Umbilical cord (tissue), 2 donors: ENCODE measurements at places on chromosomes 1 and 21.

- DNase-seq, result no peak
Measured at GRCh38 chr1:14332158-14332557, 266.3 kb upstream of the KAZN start.

- peak; percentile 20 for DNase-seq
Measured at GRCh38 chr1:179925922-179926849, 28.4 kb upstream of the CEP350 start.

DNA sequence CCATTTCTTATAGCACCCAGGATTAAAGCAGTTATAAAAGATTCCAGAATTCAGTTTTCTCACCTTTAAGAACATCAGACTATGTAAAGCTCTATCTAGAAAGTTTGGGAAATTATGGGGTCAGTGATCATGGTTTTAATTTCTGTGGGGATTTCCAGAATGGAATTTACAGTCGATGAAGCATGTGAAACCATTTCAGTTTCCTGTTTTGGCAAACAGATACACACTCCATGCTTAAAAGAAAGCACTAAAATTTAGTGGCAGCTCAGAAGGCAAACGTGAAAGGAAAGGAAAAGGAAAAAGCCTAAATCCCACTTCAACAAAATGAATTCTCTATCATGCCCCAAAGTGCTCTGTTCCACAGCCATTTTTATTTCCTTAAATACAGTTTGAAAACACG, 60.4 kb downstream of the FYB2 start:
- no peak for DNase-seq

GRCh38 chr1:5903031-5903430, 89.2 kb downstream of the NPHP4 start:
- DNase-seq, result no peak

DNA sequence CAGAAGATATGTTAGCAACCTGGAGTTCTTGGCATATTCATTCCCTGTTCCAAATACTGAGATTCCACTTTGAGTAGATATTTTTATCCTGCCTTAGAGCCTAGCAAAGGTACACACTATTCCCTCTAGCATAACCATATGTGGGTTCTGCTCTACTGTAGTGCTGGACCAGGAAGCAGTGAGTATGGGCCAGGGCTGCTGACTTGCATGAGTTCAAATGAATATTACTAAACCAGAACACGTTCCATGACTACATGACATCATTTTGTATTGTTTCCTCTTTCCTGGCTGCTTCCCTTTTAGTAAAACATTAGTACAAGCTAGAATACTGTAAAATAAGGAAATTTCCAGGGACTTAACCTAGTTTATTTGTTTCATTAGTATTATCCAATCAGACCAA, 41.1 kb downstream of the TNFSF18 start:
- DNase-seq, result no peak

GRCh38 chr1:33085332-33085731, 4.4 kb downstream of the AZIN2 start:
- DNase-seq, result no peak

DNA sequence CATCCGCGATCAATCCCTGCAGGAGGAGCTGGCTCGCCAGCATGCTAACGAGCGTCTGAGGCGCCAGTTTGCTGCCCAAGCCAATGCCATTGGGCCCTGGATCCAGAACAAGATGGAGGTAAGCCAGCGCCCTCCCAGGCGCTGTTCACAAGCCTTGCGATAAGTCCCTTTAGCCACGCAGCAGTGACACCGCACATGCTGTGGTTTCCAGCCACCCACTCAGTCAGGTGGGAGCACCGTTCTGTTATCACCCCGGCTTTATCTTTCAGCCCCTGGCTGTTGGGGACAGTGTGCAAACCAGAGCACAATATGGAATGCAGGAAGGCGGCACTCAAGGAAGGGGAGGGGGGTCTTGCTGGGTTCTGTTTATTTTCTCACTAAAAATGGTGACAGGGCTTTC, 41.1 kb upstream of the MTR start:
- no peak for DNase-seq

GRCh38 chr1:46175243-46175642, 356 bp downstream of the TSPAN1 start:
- no peak for DNase-seq

DNA sequence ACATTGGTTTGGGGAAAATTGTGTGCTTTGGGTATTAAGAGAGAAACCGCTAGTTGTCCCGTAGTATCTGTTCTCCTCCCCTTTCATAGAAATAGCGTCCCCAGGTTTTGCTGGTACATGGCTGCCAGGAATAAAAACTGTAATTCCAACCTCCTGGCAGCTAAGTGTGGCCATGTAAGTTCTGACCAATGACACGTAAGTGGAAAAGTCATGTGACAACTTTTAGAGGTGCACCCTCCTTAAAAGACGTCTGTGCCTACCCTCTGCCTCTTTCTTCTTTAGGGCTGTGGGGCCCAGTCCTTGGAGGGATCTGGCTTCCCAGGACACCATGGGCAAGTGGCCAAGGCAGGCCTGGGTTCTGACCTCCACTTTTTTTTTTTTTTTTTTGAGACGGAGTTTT, 59.3 kb downstream of the UMODL1 start:
- DNase-seq, result no peak

DNA sequence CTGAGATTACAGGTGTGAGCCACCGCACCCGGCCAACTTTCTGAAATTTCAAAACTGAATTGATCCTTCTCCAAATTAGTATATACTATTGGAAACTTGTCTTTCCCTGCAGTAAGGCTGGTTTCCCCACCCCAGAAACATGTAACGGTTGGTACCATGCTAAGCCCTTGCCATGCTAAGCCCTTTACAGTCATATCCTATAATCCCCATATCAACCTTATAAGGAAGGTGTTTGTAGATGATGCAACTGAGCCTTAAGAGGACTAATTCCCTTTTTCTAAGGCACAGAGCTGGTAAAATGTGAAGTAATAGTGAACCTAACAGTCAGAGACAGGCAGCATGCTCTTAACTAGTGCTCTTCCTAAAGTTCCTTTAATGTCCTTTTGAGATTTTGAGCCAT, 413.7 kb downstream of the DISC1 start:
- DNase-seq, result no peak

GRCh38 chr21:31750843-31751242, 18.9 kb upstream of the SCAF4 start:
- no peak for DNase-seq

DNA sequence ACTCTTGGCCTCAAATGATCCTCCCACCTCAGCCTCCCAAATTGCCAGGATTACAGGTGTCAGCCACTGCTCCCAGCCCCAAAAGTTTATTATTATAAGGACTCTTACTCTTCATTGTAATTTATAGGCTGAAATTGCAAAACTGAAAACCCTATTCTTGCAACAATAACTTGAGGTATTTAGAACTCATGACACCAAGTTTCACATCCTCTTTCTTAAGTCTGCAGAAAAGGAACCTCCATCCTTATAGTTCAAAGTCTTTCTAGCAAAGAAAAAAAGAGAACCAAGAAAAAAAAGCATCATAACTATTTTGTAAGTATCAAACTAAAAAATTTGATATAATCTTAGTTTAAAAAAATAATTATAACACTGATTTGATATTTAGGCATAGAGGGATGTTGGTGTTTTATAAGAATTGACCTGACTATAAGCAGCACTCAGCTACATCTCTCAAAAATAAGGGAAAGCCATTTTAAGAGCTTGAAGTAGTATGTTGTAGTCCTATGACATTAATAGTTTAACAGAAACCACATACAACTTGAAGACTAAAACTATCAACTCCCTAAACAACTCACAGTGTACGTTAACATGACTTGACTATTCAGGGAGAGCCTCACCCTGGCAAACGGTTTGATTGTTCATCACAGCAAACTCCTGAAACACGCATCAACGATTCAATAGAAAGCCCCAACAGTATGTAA, 122.4 kb downstream of the AKT3 start:
- DNase-seq, result no peak

- no peak for DNase-seq
Measured at GRCh38 chr1:159250638-159251216, 46.1 kb downstream of the ACKR1 start.

DNA sequence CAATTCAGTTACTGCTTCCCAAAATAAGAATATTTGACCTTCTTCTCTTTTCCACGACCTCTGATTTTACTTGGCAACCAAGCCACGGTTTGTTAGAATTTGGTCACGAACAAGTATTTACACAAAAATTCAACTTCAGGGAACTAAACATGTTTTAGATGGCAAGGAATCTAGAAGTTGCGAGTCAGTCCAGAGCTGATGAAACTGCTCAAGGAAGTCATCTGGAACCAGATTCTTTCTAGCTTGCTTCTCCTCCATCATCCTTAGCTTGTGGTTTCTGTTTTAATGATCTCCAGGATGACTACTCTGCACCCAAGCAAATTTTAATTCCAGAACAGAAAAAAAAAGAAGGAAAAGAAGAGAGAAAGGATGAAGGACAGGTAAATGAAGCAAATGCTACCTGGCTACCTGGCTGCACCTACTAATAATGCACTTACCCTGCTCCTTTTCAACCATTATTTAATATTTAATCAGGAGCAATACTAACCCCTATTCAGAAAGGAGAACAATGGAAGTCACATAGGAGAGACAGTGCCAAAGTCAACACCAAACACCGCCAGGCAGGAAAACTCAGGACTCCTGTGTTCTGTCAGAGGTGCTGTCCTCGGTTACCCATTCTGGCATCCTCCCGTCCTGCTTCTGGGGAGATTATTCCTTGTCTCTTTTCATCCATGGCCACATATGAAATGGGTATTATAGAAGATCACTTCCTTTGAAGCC, 54.2 kb upstream of the RGS7 start:
- DNase-seq, result no peak

GRCh38 chr1:25107643-25108010, 124.7 kb downstream of the SYF2 start:
- no peak for DNase-seq

- no peak for DNase-seq
Measured at GRCh38 chr21:29920938-29921337, 18.9 kb downstream of the GRIK1 start.

GRCh38 chr1:112712701-112713128, 2.4 kb downstream of the PPM1J start:
- DNase-seq, result no peak

DNA sequence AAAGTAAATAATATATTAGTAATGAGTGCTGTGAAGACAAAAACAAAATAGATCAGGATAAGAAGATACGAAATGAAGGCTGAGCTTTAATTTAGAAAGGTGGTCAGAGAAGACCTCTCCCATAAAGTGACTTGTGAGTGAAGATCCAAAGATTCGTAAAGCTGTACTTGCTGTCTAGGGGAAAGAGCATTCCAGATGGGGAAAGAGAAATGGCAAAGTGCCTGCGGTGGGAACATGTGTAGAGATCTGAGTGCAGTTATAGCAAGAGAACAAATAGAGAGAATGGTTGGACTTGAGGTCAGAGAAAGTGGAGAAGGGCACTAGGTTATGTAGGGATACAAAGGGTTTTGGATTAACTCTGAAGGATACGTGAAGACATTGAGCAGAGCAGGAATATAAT, 60.6 kb downstream of the NUF2 start:
- DNase-seq, result no peak

DNA sequence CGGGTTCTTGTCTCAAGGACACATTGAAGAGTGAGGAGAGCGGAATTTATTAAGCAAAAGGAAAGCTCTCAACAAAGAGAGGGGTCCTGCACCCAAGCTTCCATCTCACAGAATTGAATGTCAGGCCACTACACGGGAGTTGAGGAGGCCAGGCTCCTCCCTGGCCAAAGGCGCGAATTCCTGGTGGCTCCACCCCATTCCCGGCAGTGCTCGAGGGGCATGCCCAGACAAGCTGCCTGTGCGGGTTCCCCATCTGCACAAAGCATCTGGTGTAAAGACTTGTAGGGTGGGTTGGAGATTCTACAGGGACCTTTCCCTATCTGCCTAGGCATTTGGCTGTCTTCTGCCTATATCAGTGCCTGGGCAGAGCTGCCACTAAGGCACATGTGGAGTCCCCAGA, 648.5 kb upstream of the PKN2 start:
- no peak for DNase-seq

- no peak for DNase-seq
Measured at GRCh38 chr1:165468253-165468652, 23.3 kb upstream of the RXRG start.

- no peak for DNase-seq
Measured at GRCh38 chr21:41792711-41793110, 25.9 kb upstream of the RIPK4 start.

DNA sequence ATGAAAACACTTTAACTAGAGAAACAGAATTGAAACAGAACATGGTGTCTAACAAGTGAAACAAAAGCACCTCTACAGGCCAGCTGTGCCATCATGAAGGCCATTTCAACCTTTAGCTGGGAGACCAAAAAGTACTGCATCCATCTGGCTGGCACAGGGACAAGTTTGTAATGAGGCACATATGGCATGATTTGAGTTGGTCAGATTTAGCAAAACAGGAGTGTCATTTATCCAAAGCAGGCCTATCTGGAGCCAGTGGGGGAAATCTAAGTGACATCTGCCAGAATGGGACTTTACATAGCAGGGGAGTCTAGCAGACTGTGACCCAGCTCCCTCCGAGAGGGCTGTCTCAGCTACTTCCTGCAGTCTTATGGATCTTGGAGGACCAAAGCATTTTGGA, 51.9 kb downstream of the DNTTIP2 start:
- DNase-seq, result peak; percentile 41

- DNase-seq, result no peak
Measured at GRCh38 chr1:48021792-48022191, 24.6 kb upstream of the TRABD2B start.

GRCh38 chr1:147717051-147717705, 43.2 kb downstream of the GJA5 start:
- DNase-seq, result peak; percentile 43

DNA sequence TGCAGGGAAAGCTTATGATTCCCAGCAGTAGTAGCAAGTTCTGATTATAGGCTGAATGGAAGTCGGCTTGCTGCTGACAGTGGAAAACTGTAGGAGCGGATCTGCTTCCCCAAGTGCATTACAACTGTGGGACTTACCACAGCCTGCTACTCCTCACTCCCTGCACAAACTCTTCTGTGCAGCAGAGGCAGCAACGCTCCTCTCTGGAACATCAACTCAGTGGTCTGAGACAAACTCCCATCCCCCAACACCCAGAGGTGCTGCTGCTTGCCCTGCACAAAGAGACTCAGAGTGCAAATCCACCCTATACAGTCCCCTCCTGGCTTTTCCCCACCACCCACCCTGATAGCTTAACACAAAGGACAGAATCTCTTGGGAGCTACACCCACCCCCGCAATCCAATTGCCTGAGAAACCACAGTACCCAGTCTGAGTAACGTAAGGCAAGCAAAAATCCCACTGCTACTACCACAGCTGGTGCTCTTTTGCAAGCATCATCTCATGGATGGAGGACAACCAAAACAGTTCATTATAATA, 1455.2 kb downstream of the AMY1C start:
- no peak for DNase-seq

DNA sequence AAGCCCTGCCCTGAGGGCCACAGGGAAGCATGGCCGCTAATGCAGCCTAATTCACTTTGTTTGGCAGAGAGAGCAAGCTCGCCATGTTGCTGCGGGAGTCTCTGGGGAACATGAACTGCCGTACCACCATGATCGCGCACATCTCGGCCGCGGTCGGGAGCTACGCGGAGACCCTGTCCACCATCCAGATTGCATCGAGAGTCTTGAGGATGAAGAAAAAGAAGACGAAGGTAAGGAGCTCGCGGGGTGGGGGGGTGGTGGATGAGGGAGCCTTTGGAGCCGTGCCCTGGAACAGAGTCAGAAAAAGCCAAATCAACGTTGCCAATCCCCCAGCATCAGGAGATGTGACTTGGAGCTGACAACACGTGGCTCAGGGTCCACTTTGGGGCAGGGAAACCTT, 529.4 kb downstream of the KIF26B start:
- DNase-seq, result no peak
